ENCODE measurements at places on chromosomes 16 and 17.

GRCh38 chr16:86928523-86929011 lies 350.2 kb downstream of the FOXL1 start:
- no peak overlapping the region for H3K4me3 ChIP-seq
- H3K4me1 ChIP-seq = peaks cover 11% of the 10 kb centered on the region
- H3K27ac ChIP-seq = no peak overlapping the region
- peaks cover 68% of the 10 kb centered on the region for H3K27me3 ChIP-seq
- no peaks in the 10 kb centered on the region for H3K36me3 ChIP-seq

GRCh38 chr16:89584768-89585549 lies 9.4 kb downstream of the CPNE7 start:
- H3K36me3 ChIP-seq = no peaks in the 10 kb centered on the region
- H3K4me3 ChIP-seq = no peak overlapping the region

DNA sequence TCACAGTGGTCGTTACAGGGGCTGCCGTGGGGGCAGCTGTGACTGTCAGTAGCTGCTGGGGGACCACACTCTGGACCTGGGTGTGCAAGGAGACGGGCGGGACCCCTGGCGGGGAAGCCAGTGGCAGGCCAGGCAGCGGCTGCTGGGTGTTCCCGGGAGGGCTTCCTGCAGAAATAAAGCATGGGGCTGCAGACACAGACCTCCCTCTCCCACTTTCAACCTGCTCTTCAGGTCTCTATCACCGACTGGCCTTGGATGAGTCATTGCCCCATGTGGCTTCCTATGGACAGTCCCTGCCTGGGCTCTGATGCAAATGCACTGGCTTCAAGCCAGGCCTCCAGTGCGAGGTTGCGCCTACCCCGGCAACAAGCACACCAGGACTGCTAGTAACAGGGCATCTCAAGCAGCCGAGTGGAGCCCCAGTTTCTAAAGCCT lies 17.2 kb downstream of the SREBF1 start:
- H3K27me3 ChIP-seq = no peaks in the 10 kb centered on the region
- peak; percentile 86 for DNase-seq
- H3K4me1 ChIP-seq = peaks cover 53% of the 10 kb centered on the region
- peaks cover 43% of the 10 kb centered on the region for H3K36me3 ChIP-seq
- no peak overlapping the region for H3K27ac ChIP-seq

DNA sequence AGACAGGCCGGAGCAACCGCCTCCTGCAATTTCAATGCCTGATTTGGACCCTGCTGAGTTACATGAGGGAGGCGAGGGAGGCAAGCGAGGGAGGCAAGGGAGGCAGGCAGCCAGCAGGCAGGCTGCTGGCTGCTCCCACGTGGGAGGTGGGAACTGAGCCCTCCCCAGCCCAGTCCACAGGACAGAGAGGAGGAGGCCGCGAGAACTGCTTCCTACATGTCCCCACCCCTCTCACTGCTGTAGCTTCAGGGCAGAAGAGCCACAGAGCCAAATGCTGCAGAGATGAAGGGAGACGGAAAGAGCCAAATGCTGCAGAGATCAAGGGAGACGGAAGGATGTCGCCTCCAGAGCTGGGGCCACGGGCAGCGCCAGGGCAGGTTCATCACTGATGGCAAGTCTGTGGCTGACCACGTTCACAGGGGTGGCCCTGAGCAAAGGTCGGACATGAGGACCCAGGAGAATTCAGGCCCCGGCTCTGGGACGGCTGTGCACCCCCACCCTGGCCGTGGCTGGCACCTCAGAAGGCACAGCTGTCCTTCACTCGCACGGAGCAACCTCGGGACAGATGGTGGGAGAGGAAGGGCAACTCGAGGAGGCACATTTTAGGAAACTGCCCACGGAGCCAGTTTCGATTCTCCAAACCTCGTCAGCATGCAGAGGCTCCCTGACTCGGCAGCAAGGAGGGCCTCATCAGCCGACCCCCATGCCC lies 21.5 kb downstream of the RPH3AL start:
- no peaks in the 10 kb centered on the region for H3K27me3 ChIP-seq
- H3K27ac ChIP-seq = peak overlapping the region; percentile 24
- DNase-seq = peak; percentile 70
- H3K36me3 ChIP-seq = no peaks in the 10 kb centered on the region
- peak overlapping the region; percentile 16 for H3K4me3 ChIP-seq

- DNase-seq = no peak
- H3K27ac ChIP-seq = peak overlapping the region; percentile 83
- no peaks in the 10 kb centered on the region for H3K27me3 ChIP-seq
- peak overlapping the region; percentile 99 for H3K4me3 ChIP-seq
These were observed 7.2 kb upstream of the CD68 start for GRCh38 chr17:7572338-7572587.

GRCh38 chr17:56883616-56884015 lies 30.2 kb downstream of the TRIM25 start:
- H3K27me3 ChIP-seq = no peaks in the 10 kb centered on the region
- no peak overlapping the region for H3K27ac ChIP-seq
- DNase-seq = no peak
- H3K4me1 ChIP-seq = no peaks in the 10 kb centered on the region

GRCh38 chr17:74968361-74968780 lies 4.2 kb downstream of the HID1 start:
- H3K27me3 ChIP-seq = peaks cover 8% of the 10 kb centered on the region
- H3K4me3 ChIP-seq = no peak overlapping the region
- no peak overlapping the region for H3K27ac ChIP-seq
- peaks cover 18% of the 10 kb centered on the region for H3K4me1 ChIP-seq

GRCh38 chr17:11388054-11388453 lies 147.0 kb downstream of the SHISA6 start:
- no peaks in the 10 kb centered on the region for H3K4me1 ChIP-seq
- no peak overlapping the region for H3K27ac ChIP-seq
- DNase-seq = no peak
- no peaks in the 10 kb centered on the region for H3K36me3 ChIP-seq

DNA sequence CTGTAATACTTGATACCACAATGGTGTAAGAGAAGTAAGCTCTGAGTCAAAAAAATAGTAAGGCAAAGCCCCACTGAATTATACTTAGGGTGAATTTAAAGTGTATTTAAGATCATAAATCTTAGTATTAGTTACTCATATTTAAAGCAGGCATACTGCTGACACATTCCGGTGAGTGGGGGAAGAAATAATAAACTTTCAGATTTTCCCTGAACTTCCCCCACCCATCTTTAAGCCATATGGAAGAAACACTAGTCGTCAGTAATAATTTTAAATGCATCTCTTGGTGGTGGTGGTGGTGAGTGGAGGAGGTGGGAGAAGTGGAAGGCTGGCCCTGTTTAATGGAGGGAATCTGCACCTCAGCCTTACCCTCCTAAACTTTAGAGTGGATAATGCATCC lies 20.5 kb downstream of the MPHOSPH6 start:
- H3K4me3 ChIP-seq = no peak overlapping the region
- H3K27ac ChIP-seq = no peak overlapping the region
- peaks cover 33% of the 10 kb centered on the region for H3K36me3 ChIP-seq
- H3K4me1 ChIP-seq = no peaks in the 10 kb centered on the region
- no peak for DNase-seq

DNA sequence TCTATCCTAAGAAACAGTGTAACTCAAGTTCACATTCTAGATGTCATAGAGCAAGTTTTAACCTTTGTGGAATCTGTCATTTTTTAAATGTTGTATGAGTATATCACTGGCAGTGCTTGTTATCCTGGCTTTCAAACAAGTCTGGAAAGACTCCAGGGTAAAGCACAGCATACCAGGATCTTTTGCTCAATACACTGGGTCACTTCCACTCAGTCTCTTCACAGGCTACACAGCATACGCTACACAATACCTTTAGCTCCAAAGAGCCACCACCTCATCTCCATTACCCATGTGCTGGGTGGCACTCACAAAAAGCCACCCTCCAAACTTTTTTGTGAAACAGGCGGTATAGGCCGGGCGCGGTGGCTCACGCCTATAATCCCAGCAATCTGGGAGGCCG lies 69.5 kb downstream of the PARN start:
- H3K36me3 ChIP-seq = peaks cover 14% of the 10 kb centered on the region
- no peaks in the 10 kb centered on the region for H3K27me3 ChIP-seq
- no peak overlapping the region for H3K4me3 ChIP-seq
- H3K27ac ChIP-seq = no peak overlapping the region

DNA sequence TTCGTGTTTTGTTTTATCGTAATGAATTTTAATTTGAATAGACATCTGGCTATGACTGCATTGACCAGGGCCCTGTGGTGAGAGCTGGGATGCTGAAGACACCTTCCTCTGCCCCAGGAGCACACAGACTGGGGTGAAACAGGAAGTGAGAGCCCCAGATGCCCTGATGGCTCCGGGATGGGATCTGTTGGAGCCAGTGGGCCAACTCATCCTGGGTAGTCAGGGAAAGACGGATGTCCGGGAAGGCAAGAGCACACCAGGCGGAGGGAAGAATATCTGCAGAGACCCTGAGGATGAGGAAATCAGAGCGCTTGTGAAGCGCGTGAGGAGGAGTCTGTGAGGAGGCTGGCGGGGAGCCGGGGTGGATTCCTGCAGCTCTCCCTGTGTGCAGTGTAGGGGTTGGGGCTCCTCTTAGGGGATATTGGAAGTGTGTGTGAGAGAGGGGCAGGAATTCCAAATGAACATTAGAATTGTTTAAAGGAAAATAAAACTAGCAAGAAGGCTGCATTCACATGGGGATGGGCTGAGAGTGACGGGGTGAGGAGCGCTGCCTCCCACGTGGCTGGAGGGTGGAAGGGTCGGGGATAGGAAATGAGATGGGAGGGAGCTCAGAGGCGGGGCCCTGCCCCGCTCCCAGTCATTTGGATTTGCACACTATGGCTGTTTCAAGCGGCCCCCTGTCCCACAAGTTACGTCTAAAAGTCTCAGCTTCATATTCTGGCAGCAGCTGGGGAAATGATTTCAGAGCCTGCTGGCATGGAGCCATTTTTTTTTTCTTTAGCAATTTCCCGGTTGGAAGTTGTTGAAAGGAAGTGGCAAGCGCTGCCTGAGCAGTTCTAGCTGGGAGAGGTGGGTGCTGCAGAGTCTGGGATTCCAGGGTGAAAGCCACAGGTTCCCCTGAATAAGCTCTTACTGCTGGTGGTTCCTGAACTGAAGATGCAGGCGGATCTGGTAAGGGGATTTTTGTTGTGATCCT lies 71.2 kb upstream of the LGALS9 start:
- peak overlapping the region; percentile 25 for H3K4me3 ChIP-seq
- peaks cover 44% of the 10 kb centered on the region for H3K4me1 ChIP-seq
- H3K27me3 ChIP-seq = no peaks in the 10 kb centered on the region
- no peaks in the 10 kb centered on the region for H3K36me3 ChIP-seq

- no peak for DNase-seq
- peak overlapping the region; percentile 66 for H3K27ac ChIP-seq
- no peaks in the 10 kb centered on the region for H3K36me3 ChIP-seq
- peaks cover 12% of the 10 kb centered on the region for H3K4me1 ChIP-seq
- H3K27me3 ChIP-seq = no peaks in the 10 kb centered on the region
These were observed 12.2 kb upstream of the AKTIP start for GRCh38 chr16:53515259-53515658.

DNA sequence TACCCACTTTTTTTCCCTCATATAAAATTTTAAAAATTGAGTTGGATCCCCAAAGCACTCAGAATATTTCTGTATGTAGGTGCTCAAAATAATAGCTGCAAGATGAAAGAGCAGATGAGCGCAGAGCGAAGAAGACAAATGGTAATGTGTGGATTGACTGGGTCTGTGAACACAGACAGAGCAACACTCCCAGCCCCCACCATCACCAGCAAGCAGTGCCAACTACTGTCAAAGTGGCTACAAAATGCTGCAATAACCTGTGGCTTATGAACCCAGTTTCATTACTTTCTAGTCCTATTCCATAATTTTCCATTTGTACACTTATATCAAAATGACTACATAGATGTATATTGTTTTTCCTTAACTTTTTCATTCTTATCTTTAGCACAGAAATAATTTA lies 137.2 kb downstream of the MYO1D start:
- no peak overlapping the region for H3K27ac ChIP-seq
- no peaks in the 10 kb centered on the region for H3K4me1 ChIP-seq
- no peaks in the 10 kb centered on the region for H3K36me3 ChIP-seq
- no peak for DNase-seq

DNA sequence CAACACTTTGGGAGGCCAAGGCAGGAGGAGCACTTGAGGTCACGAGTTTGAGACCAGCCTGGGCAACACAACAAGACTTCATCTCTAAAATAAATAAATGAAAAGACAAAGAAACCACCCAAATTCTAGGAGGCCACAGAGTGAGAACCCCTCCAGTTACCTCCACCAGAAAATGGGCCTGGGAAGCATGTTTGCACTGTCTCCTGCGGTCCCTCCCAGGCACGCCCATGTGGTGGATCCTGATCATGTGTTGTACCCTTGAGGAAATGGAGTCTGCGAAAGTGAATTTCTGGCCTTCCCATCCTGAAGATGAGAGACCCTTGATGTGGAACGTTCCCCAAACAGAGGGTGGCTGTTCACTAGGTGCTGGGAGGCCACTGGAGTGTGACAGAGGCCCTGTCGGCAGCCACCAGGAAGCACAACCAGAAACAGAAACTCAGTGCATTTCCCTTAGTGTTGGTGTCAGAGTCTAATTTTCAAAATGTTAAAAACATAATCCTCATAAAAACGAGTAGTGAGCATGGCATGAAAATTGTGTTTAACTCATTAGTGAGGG lies 19.2 kb upstream of the USP22 start:
- H3K36me3 ChIP-seq = no peaks in the 10 kb centered on the region
- no peaks in the 10 kb centered on the region for H3K4me1 ChIP-seq
- H3K27me3 ChIP-seq = no peaks in the 10 kb centered on the region
- H3K27ac ChIP-seq = no peak overlapping the region

DNA sequence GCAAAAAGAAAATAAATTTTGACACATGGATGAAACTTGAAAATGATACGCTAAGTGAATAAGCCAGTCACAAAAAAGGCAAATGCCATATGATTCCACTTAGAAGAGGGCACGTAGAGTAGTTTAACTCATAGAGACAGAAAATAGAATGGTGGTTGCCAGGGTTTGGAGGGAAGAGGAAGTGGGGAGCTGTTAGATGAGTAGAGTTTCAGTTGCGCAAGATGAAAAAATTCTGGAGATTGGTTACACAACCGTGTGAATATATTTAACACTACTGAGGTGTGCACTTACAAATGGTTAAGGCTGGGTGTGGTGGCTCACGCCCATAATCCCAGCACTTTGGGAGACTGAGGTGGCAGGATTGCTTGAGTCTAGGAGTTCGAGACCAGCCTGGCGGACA lies 93.4 kb upstream of the TMEM132E start:
- H3K36me3 ChIP-seq = no peaks in the 10 kb centered on the region
- no peak overlapping the region for H3K4me3 ChIP-seq
- H3K4me1 ChIP-seq = no peaks in the 10 kb centered on the region
- DNase-seq = no peak
- peaks cover 18% of the 10 kb centered on the region for H3K27me3 ChIP-seq
- no peak overlapping the region for H3K27ac ChIP-seq

All from upper lobe of right lung (tissue), 1 donor.